Muscle of arm (tissue), 14 donors: ENCODE measurements at places on chromosomes 16 and 17.

GRCh38 chr16:17454162-17454730, 16.5 kb downstream of the XYLT1 start:
- no peak for DNase-seq

- no peak for DNase-seq
Observed at GRCh38 chr16:28098171-28098958, 34.9 kb upstream of the GSG1L start.

GRCh38 chr17:59093702-59094231, 12.9 kb downstream of the TRIM37 start:
- peak; percentile 31 for DNase-seq

DNA sequence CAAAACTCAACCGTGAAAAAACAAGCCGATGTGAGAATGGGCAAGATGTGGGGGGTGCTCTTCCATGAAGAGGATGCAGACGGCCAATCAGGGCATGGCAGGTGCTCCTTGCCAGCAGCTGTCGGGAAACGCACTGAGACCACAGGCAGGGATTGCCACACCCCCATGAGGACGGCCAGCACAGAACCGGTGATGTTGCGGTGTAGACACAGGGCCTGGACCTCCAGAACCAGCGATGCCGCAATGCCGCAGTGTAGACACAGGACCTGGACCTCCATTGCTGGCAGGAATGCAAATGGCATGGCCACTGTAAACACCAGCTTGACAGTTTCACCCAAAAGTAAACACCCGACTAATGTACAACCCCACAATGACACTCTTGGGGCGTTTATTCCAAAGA, 164.9 kb downstream of the BANP start:
- no peak for DNase-seq

DNA sequence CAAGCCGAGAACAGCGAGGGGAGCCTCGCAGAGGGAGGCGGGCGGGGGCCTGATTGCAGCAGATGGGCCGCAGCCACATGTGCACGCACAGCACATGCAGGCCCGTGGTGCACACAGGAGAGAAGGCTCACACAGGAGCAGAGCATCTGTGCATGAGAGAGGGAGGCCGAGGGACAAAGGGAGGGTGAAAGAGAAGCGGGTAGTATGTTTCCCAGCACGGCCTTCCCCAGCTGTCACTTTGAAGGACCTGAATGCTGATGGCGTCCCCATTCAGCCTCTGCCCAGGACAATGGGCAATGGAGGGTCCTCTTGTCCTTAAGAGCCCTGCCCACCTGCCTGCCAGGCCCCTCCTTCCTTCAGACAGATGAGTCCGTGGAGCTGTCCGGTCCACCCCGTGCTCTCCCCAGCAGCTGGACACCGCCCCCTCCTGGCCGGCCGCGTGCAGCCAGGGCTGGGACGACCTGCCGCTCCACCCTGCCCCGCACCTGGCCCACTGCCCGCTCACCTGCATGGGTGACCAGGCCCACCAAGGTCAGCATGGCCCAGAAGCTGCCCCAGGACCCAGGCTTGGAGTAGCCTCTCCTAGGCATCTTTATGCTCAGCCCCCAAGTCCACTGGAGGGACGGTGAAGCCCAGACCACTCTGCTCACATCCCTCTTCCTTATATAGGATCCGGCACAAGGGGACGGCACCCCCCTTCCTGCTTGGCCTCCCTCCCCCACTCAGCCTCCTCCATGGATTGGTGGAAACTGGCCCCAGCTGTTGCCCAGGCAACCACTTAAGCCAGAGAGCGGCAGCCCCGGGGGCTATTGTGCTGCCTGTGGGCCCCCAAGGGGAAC, at the start of gene BTBD17:
BTBD17 (minus strand) TSS at position 639 of the 839 bp plus-strand sequence; CDS start at position 590, 49 bp downstream.
- peak; percentile 38 for DNase-seq

DNA sequence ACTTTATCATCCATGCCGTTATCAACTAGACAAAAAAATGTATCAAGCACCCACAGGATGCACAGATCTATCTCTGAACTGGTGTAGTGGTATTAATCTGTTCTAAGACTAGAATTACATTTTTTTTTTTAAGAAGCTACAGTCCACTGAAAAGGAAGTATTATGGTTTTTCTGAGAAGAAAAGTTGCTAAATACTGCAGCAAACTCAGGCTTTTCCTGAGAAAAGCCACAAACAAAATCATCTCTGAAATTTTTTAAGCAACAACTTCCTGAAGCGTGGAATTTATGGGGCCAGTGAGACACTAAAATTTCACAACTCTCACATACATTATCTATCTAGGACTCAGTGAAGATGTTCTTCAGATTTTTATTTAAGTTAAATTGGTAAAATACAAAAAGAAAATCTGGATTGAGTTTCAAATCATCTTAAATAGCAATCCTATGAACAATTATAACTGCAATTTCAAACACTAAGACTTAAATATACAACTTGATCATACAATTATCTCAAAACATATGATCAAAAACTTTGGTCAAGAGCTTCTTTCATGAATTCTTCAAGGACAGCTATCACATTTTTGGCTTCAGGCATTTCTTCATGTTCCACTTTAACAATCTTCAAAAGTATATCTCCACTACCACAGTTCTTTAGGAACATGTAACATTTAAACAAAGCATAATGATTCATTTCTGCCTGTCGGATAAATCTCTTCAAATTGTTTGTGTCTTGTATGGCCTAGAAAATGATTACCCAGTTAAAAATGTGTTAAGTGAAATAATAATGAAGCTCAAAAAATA, 10.5 kb downstream of the C17orf75 start:
- no peak for DNase-seq
